ENCODE measurements at places on chromosomes 4 and X.

GRCh38 chrX:102338162-102338561 is 91.2 kb downstream of the NXF2 start:
- DNase-seq, result no peak

GRCh38 chrX:153179131-153179530 is at the start of gene MAGEA1:
MAGEA1 (plus strand) TSS chrX:153179284; CDS start chrX:153182390, 3,106 bp downstream.
- DNase-seq, result no peak

GRCh38 chr4:71270901-71271300 is 67.9 kb upstream of the SLC4A4 start:
- DNase-seq, result no peak

- DNase-seq, result no peak
Measured at GRCh38 chr4:41294445-41295062, 37.8 kb downstream of the UCHL1 start.

GRCh38 chr4:109162759-109163158 is 139.7 kb downstream of the COL25A1 start:
- DNase-seq, result no peak

DNA sequence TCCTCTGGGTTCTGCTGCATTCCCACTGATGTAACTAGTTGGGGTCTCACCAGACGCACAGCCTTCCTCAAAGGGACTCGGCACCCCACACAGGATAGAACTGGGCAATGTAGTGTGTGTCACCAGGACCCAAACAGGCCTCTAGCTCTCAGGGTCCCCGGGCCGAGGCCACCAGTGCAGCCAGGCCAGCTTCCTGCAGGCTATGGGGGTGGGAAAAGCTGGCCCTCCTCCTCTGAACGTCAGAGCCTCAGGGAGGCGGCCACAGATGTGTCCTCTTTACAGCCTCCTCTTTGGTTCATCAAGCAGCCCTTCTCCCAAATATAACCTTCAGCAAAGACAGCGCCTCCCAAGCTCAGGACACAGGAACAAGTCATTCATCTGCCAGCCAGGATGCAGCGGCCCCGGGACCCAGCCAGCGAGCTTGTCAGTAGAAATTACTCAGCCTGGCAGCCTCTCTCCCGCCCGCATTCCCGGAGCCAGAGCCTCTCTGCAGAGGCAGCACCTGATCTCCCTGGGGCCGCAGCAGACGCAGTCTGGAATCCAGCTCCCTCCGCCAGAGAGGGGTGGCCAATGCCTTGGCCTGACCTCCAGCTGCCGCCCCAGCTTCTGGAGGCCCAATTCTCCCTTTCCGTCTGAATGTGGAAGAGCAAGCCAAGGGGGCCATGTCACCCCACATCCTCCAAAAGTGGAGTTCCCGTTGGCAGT is 288.5 kb downstream of the FBXW7 start:
- no peak for DNase-seq

DNA sequence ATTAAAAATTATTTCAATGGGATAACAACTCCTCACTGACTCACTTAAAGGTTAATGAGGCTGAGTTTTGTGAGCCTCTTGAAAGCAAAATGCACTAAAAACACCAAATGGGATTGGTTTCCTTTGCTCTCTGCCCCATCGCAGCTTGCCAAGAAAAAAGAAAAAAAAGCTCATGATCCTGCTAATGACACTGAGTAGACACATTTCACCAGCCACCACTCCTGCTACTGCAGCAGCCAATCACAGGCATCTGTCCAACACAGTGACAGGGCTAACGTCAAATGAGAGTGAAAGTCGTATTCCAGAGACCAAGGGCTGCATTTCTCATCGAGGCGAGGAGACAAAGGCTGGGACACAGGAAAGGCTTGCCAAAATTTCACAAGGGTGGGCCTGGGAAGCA is 5.2 kb downstream of the APBB2 start:
- no peak for DNase-seq

- no peak for DNase-seq
Measured at GRCh38 chr4:173252024-173252935, 81.9 kb downstream of the HMGB2 start.

DNA sequence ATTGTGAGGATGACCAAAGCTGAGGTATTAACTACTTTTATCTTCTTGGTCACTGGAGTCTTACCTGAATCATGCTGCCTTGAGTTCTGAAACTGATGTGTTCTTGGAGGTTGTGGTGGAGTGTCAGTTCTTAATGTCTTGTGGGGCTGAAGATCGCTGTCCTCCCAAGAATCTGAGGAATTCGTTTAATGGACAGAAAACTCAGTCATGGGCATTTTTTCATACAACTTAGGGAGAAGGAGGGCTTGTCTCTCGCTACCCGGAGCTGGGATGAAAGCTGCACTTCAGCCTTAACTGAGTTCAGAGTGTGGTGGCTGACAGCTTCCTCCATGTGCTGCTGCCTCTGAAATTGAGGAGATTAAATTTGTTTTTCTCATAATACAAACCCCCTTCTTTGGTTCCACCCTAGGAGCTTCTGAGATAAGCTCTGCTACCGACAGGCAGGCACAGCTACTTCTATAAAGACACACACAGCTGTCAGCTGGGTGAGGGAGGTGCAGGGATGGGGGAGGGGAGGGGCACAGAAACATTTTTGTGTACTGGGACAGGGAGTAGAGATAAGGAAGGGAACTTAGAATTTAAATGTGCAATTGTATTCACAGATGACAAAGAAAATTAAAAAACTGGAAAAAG is 30.8 kb downstream of the RBBP7 start:
- DNase-seq, result peak; percentile 15

DNA sequence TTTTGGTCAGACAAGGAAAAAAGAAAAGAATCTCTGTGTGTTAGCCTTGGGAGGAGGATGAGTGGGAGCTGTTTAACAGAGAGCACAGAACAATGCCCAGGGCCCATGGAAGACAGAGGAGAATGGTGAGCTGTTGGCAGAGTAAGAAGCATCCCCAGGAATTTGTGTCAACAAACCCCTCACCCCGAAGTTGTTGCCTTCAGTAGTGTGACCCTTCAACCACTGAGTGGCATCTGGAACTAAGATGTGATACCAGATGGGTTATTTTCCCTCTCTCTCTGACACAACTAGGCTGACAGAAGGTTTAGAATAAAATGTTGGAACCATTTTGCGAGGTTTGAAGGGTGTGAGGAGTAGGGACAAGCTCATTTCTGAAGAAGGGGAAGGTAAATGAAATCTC is 25.1 kb downstream of the IGSF1 start:
- DNase-seq, result no peak

GRCh38 chr4:108533245-108533844 is 87.0 kb upstream of the RPL34 start:
- no peak for DNase-seq

DNA sequence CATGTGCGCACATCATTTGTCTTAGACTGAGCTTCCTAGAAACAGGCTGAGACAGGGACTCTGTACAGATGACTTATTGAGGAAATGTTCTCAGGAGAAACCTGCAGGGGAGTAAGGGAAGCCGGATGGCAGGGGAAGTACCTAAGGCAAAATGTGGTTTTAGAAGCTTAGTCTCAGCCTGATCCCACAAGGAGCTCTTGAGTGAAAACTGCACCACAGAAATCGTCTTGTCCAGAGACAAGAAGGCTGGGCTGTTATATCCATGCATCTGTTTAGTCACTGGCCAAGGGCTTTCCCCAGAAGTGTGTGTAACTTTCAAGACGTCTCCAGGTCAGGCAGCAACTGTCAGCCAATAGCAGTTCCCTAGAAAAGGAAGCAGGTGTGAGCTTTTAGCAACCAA is 86.0 kb downstream of the FUNDC1 start:
- DNase-seq, result no peak

DNA sequence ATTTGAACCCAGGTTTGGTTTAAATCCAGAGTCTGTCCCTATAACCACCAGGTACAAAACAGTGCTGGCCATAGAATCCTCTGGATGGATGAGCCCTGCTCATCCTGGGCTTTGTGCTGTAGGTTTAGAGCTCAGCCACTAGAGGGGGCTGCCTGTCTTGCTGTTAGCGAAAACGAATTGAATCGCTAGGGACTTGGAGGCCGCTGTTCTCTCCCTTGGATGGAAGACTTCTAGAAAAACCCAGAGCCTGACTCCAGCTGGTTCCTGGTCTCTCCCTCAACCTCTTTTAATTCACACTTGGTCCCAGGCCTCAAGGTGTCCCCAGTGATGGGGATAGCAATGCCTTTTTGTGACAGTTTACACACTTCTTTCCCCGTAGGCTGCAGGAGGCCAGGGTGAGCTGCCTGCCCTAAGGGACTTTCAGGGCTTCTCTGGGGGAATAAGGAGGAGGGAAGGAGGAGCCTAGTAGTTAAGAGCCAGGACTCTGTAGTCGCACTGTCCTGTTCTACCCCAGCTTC is 8.7 kb downstream of the RIPPLY1 start:
- DNase-seq, result peak; percentile 19

DNA sequence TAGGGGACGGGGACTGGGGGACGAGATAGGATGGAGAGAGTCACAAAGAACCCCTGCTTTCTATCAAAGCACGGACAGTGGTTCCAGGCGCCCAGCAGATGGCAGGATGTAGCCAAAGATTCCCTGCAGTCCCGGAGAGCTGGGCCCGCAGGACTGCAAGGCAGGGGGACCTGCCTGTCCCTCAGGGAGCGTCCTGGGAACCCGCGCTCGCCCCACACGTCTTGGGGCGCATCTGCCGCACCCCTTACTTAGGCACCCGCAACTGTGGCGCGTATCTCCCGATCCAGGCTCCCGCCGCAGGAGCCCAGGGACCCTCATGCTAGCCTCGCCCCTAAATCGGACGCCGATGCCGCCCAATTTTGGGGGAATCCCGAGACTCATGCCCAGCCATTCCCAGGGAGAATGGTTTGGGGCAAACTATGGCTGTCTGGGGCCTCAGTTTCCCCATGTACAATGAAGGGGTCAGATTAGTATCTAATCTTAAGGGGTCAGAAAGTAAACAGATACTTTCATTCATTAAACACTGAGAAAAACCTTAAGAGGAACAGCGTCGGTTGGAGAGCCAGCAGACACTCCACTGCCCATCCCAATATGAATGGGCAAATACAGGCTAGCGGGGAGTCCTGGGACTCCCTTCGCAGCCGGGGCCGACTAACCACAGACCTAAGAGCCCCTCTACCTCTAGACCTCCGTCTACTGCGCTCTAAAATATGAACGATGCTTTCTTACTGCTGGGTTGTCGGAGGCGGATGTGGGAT is 581 bp upstream of the STK32B start:
- DNase-seq, result peak; percentile 57

- DNase-seq, result no peak
Measured at GRCh38 chrX:19303256-19303880, 40.4 kb upstream of the PDHA1 start.

DNA sequence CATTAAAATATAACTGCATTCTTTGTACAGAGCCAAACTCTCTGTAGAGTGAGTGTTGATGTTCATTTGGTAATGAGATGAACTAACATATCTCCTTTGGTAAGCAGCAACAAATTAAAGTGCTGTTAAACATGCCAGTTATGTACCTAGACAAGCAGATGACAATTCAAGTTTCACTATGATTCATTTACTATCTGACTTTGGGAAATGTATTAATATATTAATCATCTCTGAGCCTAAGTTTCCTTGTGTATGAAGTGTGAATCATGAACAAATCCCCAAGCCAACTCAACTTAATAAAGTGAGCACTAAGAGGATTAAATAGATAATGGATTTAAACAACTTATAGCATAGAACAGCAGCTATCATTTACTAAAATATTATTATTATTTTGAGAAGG is 1044.2 kb downstream of the GLUD2 start:
- DNase-seq, result no peak

- no peak for DNase-seq
Measured at GRCh38 chrX:21438792-21439191, 64.6 kb downstream of the CNKSR2 start.

DNA sequence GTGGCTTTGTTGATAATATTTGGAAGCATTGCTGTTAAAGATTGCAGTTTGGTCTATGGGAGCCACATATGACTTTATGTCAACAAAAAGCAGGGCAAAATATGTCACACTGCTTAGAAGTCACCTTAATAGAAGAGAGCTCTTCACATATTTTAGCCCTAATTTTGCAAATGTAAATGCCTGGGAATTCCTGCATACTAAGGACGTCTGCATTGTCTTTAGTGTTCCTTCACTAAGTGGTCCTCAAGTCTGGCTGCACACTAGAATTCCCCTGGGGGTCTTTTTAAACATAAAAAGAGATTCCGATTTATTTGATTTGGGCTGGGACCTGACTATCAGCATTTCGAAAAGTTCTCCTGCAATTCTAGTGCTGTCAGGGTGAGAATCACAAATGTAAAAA is 495.1 kb upstream of the FAM241A start:
- DNase-seq, result no peak

GRCh38 chrX:69615779-69616456 is at the start of gene EDA:
EDA (plus strand) TSS chrX:69616113.
- peak; percentile 1 for DNase-seq

DNA sequence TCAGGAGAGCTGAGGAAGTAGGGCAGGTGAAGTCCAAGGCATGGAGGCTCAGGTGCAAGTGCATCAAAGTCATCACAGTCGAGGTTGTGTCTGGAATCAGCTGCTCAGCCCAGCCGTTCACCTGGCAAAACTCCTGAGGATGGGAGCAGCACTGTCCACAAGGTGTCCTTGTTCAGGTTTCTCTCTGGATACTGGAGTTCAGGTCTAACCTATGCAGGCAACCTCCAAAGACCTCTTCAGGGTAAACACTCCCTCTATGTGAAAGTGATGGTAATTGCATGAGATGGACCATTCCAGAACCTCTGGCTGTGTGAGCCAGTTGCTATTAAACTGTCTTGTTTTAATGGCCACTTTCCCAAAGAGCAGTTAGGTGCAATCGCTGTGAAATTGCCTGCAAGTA is 120.2 kb upstream of the PSAPL1 start:
- DNase-seq, result no peak

GRCh38 chr4:147583876-147584275 is 33.3 kb upstream of the TMEM184C start:
- no peak for DNase-seq

GRCh38 chrX:38279188-38279587 is 48.1 kb downstream of the RPGR start:
- no peak for DNase-seq

GRCh38 chr4:132759199-132759780 is 389.8 kb upstream of the PCDH10 start:
- DNase-seq, result no peak

GRCh38 chrX:150099316-150099715 is 161.0 kb upstream of the EOLA2 start:
- no peak for DNase-seq

DNA sequence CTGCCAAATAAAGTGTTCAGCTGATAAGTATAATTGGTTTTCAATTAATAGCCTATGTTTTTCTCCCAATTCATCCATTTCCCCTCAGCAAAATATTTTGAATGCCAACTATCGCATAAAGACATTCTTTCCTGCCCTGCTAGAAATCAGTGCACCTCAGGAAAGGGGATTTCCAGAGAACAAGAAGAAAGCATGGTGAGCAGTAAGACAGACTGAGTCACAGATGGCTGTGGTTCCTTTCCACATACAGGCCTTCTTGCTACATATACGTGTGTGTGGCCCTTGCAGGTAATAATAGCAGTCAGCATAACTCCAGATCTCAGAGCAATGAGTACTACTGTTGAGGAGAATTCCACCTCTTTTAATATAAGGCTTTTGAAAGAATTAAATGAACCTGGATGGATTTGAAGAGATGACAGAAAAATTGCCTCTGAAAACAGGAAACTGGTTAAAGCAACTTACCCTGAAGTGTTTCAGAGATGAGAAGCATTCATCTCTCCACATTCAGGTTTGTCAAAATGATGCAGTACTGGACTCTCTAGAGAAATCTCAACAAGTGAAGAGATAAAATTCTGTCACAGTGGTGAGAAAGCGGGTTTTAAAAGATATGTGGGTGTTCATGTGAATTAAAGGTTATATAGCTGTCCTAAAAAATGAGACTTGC is 13.6 kb downstream of the GASK1B start:
- no peak for DNase-seq
